Trophoblast cell (in vitro differentiated cells and primary cell): ENCODE measurements at places on chromosomes 6 and 20.

DNA sequence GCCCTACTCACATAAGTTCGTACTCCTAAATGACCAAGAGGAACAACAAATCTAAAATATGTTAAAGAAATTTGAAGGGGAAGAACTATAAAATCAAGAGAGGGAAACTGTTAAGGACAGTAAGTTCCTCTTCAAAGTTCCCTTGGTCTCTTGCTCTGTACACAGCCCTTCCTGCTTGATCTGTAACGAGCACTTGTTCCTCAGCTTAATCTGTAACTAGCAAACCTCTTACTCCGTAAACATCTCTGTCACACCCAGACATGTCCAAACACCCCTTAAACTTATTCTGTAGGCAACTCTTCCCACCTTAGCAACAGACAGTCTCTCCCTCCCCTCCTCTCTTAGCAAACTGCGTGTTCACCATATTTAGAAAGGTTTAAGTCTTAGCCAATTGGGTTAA lies 29.9 kb downstream of the PLN start:
- DNase-seq, result no peak

GRCh38 chr6:137122612-137123011 lies 50.8 kb downstream of the IL22RA2 start:
- no peak for DNase-seq

DNA sequence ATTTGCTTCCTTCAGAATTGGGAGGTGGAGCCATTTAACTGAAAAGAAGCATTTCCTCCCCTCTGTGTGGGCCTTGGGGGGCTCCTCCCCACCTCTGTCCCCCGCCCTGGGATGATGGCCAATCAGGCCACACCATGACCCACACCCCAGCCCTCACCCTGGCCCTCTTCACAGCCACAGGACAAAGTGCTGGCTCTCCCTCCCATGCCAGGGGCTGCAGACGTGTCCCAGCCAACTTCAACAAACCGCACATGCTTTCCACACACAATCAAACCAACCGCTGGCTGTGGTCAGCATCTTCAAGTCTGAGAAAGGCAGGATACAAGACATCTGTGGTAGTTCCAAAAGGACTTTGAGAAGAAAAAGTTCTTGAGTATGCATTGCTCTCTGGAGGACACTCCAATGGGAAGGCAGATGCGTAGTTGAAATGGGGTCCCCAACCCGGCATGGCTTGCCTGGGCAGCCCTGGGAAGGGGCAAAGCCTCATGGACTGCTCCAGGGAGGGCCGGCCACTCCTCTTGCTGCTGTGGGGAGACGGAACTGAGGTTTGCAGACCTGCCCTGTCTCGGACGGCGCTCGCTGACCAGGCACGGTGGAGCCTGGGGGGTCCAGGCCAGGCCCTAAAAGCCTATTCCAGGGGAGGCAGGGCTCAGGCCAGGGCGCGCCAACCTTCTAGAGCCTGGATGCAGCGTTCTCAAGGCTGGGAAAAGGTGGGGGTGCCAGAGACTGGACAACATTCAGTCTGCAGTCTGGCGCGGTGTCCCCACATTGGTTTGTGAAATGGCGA lies 12.2 kb downstream of the TTLL2 start:
- DNase-seq, result no peak

DNA sequence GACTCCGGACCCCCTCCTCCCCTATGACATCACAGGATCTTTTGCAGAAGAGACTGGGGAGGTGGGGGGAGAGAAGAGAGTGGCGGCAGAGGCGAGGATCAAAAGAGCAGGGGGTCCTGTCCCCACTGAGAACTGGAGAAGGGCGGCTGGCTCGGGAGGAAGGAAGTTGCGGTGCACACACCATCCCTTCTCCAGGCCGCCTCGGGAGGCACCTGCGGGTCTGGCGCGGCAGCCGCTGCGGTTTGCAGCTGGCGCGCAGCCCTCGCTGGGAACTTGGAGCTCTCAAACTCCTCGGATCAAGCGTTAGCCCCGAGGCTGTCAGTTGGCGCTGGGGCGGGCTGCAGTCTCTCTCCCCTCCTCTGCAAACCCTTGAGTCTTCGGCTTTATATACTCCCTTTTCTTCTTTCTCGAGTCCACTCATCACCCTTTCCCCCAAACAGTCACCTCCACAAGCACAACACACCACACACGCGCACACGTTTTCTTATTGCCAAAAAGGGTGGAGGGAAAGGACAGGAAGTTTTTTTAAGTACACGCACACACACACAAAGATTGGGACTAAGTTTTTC lies 180.7 kb downstream of the TBXT start:
- no peak for DNase-seq

- no peak for DNase-seq
These were observed 472.5 kb upstream of the BTBD3 start for GRCh38 chr20:11445161-11445560.
